ENCODE measurements at places on chromosomes 13 and 19.

- no peak for DNase-seq
These were observed 3.6 kb upstream of the HPN start for GRCh38 chr19:35037716-35038622.

DNA sequence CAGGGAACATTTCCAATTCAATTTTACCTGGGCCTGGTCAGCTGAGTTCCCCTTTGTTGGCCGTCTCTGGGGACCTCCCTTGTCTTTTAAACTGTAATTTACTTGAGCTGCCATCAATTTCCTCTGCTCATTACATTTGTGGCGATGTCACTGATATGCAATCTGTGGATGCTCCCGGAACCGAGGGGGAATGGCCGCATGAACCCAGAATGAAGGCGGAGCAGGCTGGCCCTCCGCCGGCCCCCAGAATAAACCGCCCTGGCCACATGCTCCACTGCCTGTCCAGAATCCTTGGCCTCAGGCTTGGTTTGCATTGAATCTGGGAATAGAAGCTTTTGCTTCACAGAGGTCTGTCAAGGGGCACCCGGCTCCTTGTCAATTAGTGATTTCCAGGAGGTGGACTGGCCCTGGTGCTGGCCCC, 276.8 kb downstream of the TEX29 start:
- no peak for DNase-seq

DNA sequence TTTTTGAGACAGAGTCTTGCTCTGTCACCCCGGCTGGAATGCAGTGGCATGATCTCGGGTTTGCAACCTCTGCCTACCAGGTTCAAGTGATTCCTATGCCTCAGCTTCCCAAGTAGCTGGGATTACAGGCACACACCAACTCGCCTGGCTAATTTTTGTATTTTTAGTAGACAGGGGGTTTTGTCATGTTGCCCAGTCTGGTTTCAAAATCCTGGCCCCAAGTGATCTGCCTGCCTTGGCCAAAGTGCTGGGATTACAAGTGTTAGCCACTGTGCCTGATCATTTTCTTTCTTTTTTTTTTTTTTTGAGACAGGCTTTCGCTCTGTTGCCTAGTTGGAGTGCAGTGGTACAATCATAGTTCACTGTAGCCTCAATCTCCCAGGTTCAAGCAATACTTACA, 28.7 kb downstream of the ZMYM5 start:
- no peak for DNase-seq

DNA sequence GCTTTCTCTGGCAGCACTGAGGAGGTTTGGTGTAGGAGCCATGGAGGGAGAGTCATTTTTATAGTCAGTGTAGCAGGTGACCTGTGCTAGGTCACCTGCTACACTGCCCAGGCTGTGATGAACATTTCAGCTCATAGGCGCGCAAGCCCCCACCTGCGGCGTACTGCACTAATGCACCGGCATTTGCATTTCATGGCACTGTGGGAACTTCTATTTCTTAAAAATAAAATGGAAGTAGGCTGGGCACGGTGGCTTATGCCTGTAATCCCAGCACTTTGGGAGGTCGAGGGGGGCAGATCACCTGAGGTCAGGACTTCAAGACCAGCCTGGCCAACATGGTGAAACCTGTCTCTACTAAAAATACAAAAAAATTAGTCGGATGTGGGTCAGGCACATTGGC, 101.0 kb downstream of the SLC7A1 start:
- no peak for DNase-seq

DNA sequence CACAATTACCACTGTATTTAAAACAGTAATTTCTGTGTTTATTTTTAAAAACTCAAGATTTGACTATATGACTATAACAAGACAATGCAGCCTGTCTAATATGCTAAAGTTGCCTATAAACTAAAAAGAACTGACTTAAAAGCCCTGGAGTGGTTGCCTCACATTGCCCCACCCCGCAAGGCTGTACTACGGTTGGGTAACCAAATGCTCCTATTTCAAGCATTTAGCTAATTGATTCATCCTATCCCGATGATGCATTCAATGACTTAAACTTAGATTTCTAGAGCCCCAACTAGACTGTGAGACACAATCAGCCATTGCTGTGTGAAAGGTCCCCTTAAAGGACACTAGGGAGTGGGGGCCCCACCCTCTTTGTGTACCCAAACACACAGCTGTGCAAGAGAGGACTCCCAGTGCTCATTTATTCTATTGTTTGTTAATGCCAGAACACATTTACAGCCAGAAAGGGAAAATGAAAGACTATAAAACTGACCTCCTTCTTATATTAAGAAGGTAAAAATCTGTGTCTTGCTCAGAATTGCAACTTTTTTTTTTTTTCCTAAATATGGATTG, 66.9 kb downstream of the MIPEP start:
- no peak for DNase-seq

- no peak for DNase-seq
These were observed 167.4 kb upstream of the STARD13 start for GRCh38 chr13:33452873-33453517.

- DNase-seq = peak; percentile 62
These were observed 333.9 kb downstream of the UQCRFS1 start for GRCh38 chr19:28878862-28879566.

DNA sequence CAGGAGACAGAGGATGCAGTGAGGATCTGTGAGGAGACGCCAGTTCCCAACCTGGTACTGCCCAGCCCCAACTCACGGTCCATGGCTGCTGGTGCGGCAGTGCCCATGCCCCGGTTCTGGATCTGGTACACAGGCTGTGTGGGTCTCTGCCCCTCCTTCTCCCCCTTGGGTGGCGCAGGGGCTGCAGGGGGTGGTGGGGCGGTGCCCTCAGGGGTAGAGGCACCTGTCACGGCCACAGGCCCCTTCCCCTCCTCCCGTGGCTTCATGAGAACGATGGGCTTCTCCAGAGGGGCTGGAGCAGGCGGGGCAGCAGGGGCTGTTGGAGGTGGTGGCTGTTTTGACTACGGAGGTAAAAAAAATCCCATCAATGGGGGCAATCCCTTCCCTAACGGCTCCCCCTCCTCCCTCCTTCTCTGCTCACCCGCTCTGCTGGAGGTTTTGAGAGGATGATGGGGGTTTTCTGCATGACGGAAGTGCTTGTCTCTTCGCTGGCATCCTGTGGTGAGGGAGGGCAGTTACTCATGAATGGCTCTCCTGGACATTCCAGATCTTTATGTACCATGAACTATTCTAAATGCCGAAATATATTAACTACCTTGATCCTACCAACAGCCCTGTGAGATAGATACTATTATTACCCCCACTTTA, 7.1 kb downstream of the SMG9 start:
- DNase-seq = no peak

- no peak for DNase-seq
These were observed 8.3 kb upstream of the TLE6 start for GRCh38 chr19:2969104-2969504.

DNA sequence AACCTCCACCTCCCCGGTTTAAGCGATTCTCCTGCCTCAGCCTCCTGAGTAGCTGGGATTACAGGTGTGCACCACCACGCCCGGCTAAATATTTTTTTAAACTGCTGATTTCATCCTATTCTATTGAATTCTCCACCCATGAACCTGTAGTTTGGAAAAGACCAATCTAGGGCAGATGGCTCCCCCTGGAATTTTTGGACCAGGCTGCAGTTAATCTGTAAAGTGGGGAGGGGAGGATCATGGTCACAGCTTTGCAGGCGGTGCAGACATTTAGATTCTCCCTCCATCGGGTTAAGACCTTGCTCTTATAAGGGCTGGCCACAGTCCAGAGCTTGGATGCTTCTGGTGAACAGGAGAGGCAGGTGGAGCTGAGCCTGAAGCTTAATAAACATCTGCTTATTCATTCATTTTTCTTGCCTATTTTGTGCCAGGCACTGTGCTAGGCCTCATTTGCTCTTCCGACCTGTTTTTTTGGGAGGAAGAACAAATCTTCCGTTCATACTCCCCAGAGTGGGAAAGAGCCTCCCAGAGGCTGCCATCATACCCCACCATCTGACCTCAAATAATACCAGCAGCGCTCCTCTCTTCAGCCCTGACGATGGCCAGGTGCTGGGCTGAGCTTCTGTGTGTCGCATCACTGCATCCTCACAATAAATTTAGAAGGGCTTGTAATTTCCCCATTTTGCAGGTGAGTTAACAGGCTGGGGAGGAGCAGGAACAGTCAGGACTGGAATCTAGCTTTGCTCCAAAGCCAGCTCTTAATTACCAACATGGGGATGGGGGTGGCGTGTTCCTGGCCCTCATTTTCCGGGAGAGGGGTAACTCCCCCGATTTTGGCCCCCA, 902 bp upstream of the CCDC106 start:
- DNase-seq = no peak

GRCh38 chr13:80612804-80613203, 271.9 kb upstream of the SPRY2 start:
- DNase-seq = no peak

GRCh38 chr19:56119582-56119978, 1.5 kb downstream of the ZNF787 start:
- DNase-seq = no peak

DNA sequence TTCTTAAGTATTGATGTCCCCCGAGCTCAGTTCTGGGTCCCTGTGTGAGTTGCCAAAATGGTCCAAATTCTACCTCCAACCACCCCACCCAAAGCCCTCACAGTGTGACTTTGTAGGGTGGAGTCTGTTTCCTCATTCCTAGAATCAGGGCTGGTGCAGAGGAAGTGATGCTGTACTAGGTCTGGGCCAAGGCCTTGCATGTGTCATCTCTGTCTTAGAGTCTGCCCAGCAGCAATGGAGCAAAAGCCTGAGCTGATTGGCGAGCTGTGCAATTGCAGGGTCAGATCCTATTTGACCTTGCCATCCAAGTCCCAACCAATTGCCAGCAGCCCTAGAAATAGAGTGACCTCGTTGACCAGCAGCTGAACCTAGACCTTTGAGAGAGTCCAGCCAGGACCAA, 97.0 kb upstream of the ANKRD10 start:
- DNase-seq = no peak

- DNase-seq = peak; percentile 56
These were observed 140.7 kb downstream of the KCTD12 start for GRCh38 chr13:76745261-76746200.

- DNase-seq = no peak
These were observed 55.1 kb downstream of the GPR180 start for GRCh38 chr13:94656766-94657165.

- no peak for DNase-seq
These were observed 7.4 kb downstream of the IFNL1 start for GRCh38 chr19:39303373-39304184.

Data from NCI-H526 treated with DMSO at 0.1 percent for 48 hours (cell line).